ENCODE measurements at places on chromosomes 12 and 14.

GRCh38 chr12:51342416-51342815, 4.1 kb downstream of the CELA1 start:
- no peak for DNase-seq

DNA sequence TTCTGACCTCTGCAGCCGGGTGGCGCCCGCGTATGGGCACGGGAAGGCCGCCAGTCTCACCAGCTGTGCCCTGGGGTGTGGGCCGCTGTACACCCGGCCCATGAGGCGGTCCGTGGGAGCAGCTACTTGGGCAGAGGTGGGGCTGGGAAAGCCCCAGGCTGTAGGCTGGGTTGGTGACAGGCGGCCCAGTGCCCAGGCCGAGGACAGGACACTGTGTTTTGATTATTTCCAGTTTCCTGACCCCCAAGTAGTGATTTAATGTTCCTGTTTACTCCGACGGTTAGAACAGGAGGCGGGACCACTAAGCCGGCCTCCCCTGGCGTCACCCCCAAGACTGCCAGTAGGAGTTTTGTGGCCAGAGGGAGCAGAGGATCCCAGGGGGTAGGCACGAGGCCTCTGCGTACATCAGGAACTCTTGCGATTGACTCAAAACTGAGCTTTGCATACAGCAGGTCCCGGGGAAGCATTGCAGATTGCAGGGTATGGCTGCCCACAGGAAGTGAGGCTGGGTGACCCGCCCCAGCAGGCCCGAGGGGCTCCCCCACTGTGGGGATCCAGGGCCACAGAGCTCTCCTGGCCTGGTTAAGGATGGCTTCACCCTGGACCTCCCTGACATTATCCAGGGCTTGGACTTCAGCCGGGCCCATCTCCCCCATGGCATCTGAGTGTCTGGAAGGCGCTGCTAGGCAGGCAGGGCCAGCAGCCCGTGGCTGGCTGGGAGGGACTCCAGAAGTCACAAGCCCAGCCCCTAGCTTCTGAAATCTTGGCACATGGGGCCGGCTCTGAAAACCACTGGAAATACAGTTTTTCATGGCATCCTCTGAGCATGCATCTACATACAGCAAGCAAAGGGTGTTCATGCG, 42.5 kb upstream of the DIO3 start:
- DNase-seq = no peak

GRCh38 chr12:48956279-48957140, 777 bp downstream of the ARF3 start:
- peak; percentile 98 for DNase-seq

GRCh38 chr14:71103662-71104484, 196.6 kb downstream of the PCNX1 start:
- peak; percentile 86 for DNase-seq

DNA sequence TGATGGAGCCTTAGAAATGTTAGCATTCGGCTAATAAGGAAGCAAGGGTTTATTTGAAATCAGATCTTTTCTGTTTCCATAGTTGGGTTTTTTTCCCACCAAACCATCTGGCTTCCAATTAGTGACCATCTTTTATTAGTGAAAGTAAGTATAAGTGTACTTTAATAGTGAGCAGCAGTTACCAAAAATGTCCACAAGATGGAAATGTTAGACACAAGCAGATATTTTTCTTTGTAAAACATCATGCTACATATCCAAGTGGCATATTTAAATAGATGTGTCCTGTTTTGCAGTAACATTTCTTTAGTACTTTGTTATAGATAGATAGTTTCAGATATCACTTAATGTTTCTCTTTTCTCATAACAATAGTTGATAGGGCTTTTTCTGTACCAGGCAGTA, 28.8 kb downstream of the YEATS4 start:
- DNase-seq = peak; percentile 87

- peak; percentile 77 for DNase-seq
Observed at GRCh38 chr12:105083551-105084105, 630 bp downstream of the ALDH1L2 start.

- DNase-seq = no peak
Observed at GRCh38 chr14:99262977-99263448, 9.0 kb downstream of the BCL11B start.

DNA sequence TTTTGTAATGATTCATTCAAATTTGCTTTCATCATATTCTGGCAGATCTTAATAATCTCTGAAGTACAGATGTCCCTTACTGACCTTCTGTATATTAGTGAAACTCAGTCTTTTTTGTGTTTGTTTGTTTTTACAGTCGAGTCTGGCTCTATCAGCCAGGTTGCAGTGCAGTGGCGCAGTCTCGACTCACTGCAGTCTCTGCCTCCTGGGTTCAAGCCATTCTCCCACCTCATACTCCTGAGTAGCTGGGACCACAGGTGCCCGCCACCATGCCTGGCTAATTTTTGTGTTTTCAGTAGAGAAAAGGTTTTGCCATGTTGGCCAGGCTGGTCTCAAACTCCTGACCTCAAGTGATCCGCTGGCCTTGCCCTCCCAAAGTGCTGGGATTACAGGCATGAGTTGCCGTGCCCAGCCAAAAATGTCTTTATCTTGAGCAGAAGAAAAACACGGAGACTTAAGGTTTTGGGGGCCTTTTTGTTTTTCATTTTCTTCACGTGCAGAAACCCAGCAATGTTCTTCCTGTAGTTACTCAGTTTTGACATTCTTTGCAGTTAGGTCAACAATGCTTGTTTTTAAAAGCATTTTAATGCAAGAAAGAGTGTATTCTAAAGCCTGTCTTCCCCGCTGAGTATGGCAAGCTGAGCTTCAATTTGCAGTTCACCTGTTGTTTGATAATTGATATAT, 79.5 kb downstream of the FAR2 start:
- DNase-seq = no peak

DNA sequence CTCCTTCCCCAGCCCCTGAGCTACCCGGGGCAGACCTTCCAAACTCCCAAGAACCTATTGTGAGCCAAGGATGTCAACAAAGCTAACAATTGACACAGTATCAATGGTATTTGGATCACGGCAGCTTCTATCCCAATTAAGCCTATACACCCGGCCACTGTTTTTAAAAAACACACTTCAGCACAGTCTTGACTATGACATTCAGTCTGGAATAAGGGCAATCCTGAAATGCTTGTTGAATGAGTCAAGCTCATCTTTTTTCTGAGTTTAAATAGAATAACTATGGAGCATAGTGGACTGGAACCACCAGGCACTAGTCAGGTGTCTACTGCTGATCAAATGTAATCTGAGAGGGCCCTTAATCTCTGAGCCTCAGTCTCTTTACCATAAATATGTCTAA, 5.7 kb downstream of the DENND5B start:
- DNase-seq = peak; percentile 47
